GM06990 (cell line): ENCODE measurements at places on chromosomes 4 and X.

DNA sequence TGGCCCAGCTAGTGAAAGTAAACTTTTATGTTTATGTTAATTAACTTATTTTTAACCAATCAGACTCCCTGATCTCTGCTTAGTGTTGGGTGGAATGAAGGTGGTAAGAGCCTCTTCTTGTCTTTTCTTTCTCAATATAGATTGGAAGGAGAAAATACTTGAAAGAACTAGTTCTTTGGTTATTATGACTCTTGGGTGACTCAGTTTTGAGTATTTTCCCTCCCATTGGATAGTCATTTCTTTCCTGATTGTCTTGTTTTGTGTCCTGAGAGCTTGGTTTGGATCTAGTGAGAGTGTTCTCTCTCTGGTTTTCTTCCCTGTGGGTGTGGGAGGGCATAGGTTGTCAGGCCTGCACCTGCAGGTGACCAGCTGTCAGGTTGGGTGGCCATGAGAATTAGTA lies 172.0 kb upstream of the GLRA2 start:
- DNase-seq: no peak

GRCh38 chr4:166386491-166387360 lies 513.7 kb downstream of the TLL1 start:
- DNase-seq: peak; percentile 14

DNA sequence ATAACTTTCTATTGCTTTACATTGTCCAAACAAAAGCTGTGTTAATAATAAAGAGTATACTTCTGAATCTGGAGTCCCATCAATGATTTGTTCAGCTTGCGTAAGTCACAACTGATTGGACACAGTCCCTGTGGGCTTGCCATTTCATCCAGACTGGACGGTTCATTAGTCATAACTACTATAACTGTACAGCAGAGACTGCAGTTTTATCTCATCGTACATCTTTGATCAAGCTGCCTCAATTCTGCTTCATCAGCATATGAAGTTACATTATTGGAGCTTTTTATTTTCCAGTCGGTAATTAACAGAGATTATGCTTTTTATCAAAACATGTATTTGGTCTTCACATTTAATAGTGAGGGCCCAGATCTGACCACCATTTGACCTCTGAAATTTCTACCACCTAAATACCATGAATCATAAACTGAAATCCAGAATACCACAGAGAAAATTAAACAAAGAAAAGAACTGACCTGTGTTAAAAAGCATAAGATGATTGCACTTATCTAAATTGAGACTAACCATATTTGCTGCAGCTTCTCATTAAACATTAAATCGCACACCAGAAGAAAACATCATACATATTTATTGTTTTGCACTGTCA lies 12.5 kb upstream of the MAB21L2 start:
- no peak for DNase-seq

DNA sequence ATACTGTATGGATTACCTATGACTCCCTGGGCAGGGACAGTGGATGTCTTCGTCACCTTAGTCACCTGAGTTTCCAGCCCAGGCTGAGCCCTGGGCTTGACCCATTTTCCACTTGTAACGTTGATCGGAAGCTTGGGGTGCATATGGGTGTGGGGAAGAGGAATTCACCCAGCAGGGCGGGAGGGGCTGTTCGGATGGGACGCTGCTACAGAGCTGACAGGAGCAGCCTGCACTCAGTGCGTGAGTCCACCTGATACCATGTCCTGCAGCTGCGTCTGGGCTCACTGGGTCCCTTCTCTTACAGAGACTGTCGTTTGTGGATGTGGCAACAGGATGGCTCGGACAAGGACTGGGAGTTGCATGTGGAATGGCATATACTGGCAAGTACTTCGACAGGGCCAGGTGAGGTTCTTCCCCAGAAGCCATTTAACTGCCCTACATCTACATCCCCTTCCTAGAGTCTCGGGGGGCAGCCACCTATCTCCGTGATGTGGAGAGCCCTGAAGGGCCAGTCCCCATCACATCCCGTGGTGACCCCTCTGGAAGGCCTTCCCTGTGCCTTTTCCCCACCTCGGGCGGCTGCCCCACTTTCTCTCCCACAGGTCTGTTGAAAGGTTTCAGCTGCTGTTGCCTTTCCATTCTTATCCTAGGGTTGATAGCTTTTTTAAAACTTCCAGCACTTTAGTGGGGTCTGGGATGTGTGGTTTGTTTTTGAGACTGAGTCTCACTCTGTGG lies 13.6 kb downstream of the TKTL1 start:
- no peak for DNase-seq

- no peak for DNase-seq
These were observed 39.3 kb upstream of the NHSL2 start for GRCh38 chrX:71871367-71871766.

GRCh38 chrX:39477762-39478120 lies 620.0 kb downstream of the BCOR start:
- no peak for DNase-seq

- DNase-seq: peak; percentile 8
These were observed 98.3 kb upstream of the MAOA start for GRCh38 chrX:43557792-43558191.

DNA sequence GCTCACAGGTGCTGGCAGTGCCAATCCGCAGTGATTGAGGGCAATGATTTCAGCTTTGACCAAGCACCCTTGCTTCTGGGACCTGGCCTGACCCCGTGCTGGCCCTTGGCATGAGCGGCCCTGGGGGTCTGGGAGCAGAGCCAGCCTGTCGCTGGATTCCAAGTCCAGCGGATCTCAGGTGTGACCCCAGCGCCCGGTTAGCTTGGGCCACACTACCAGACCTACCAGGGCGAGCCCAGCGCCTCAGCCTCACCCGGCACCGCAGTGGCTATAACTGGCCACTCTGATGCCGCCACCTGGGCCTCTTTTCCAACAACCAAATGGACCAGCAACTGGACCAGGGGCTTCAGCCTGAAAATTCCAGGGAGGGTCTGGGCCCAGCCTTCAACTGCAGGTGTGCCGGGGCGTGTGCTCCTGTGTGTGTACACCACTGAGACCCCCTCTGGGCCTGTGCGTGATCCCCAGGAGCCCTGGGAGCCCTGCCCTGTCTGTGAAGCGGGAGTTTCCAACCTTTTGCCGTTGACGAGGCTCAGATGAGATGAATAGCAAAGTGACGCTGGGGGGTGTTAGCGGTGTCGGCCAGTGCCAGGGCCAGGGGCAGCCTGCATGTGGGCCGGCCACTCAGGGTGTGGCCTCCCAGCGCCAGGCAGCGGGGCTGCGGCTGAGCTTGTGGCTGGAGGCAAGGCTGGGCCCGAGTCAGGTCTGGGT lies 658 bp downstream of the SH3TC1 start:
- peak; percentile 30 for DNase-seq

GRCh38 chr4:183838987-183839712 lies 66.0 kb upstream of the STOX2 start:
- DNase-seq: no peak
